Natural killer cell treated with Interleukin-12 subunit alpha and Interleukin-12 subunit beta and Interleukin-15 and Interleukin-18, amount 100 ng/mL, for 72 hours (primary cell): ENCODE measurements at places on chromosomes 7 and 10. TPM values are rescaled to one million over a fixed set of nuclear protein-coding genes. Genes with fewer than 3 reads are reported as not detected.
A peak's percentile ranks its signal among the peaks of the same experiment; 100 is the strongest.

AMZ1 gene
- total RNA-seq, result not detected

DNA sequence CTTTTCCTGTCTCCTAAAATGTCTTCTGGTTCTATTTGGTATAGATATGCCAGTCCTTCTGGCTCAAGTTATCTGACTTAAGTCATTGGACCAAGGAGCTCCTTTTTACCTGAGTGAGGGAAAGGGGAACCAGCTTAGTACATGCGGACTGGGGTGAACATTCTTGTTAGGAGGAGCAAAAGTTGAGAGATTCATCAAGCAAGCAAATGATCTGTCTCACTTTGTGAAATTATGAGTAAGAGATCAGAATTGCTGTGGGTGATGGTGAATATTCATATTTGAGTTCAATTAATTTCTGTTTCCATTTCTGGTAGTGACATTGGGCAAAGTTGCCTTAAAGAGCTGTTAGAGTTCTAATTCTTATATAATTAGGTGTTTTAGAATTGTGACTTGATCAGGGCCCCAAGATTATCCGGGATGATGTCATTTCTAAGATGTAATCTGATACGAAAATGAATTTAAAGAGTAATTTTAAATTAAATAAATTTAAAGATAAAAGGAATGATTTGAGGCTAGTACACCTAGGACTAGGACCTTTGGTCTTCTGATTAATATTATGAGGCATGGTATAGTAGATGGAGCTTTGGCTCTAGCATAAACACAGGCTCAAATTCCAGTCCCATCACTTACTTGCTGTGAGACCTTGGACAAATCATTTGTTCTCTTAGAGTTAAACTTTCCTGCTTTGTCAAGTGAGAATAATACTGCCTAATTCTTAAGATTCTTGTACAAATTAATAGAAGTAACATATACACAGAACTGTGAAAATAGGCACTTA lies 60.4 kb upstream of the STRIP2 start:
- no peak for DNase-seq

GRCh38 chr7:116426428-116427156 lies 72.9 kb upstream of the CAV2 start:
- no peak for DNase-seq

PRSS1 gene
- total RNA-seq, result not detected

- DNase-seq, result no peak
Measured at GRCh38 chr7:15440482-15440881, 121.3 kb downstream of the AGMO start.

DNA sequence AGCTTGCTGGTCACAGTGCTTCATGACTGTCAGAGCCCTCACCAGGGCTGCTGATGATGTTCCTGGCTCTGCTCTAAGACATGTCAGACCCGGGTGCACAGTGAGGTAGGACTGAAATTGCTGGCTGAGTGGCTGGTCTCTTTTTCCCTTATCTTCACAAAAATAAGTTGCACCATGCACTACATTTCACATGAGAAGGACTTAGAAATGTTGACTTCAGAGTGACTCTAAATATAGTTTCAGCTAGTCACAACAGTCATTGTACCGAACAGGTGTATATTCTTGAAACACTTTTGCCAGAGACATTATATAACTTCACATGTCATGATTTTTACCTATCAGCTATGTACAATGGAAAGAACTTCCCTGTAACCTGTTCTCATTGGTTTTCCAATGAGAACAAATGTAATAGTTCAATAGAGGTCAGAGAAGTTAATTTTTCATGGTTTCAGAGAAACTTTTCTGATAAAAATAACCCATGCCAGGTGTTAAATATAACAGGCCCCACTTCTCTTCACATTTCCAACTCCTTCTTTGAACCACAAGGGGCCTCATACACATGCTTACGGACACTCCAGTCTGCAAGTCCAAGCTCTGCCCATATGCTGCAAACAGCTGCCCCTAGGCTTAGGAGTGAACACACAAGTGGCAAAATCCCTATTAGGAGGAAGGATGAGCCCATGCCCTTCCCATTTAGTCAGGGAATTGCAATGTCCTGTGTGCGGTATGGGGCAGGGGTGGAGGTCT lies 115.6 kb downstream of the CDK6 start:
- no peak for DNase-seq

GRCh38 chr7:12570168-12570533 lies 369 bp upstream of the SCIN start:
- no peak for DNase-seq

PLPP4 gene
- total RNA-seq, result not detected

GRCh38 chr10:80443531-80443974 lies 10.6 kb upstream of the TSPAN14 start:
- no peak for DNase-seq

DNA sequence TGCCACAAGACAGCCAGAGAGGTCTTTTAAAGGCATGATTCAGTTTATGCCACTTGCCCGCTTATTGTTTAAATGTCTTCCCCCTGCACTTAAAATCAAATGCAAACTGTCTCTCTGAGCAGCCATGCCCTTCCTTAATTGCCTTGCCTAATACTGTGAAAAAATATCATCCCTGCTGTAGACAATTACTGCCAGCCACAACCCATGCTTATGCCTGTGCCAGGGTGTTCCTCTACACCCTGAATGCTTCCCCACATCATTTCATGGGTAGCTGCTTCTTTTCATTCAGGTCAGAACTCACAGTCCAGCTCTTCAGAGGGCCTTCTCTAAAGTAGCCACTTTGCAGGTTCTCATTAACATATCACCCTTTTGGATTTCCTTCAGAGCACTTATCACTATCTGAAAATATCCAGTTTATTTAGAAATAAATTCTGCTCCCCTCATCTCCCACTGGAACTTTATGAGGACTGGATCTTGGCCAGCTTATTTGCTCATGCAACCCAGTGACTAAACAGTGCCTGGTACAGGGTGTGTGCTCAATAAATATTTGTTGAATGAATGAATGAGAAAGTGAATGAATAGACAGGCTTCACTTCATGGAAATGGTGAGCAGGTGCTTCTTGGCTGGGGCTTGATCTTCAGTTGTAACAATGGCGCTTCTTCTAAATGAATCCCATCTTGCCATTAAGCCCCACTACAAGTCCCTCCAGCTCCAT lies 162.4 kb upstream of the MDFIC start:
- DNase-seq, result no peak

DNA sequence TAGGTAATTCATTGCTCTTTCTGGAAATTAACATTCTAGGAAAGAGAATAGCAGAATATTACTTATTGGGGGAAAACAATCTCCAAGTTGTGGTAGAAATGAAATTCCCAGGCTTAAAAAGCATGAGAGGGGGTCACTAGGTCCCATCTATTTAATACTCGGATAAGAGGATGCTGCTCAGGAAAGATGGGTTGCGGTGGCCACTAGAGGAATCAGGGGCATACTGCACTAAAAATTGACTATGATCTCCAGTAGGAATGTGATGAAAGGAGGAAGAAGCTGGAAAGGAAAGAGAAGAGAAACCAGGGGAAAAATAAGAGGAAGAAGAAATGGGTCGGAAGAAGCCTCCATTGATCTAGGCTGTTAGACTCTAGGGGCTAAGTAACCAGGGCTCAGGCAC lies 192.8 kb downstream of the GPAM start:
- no peak for DNase-seq

SLC25A40 gene
- 37.8 TPM for total RNA-seq

- DNase-seq, result no peak
Measured at GRCh38 chr7:48042216-48042615, 6.9 kb downstream of the C7orf57 start.

TMEM130 gene
- not detected for total RNA-seq

GRCh38 chr10:19195698-19196097 lies 147.1 kb downstream of the MALRD1 start:
- no peak for DNase-seq

- no peak for DNase-seq
Measured at GRCh38 chr7:156684661-156685060, 44.1 kb downstream of the RNF32 start.

NPC1L1 gene
- 0.12 TPM for total RNA-seq

GRCh38 chr7:87152897-87153641 lies 816 bp downstream of the DMTF1 start:
- peak; percentile 70 for DNase-seq

- DNase-seq, result no peak
Measured at GRCh38 chr10:36183056-36183455, 541.0 kb upstream of the FZD8 start.

PNLIPRP3 gene
- not detected for total RNA-seq

GRCh38 chr10:5692461-5693358 lies 8.1 kb downstream of the TASOR2 start:
- peak; percentile 82 for DNase-seq

GRCh38 chr10:8323428-8324054 lies 269.1 kb downstream of the GATA3 start:
- DNase-seq, result no peak

DNA sequence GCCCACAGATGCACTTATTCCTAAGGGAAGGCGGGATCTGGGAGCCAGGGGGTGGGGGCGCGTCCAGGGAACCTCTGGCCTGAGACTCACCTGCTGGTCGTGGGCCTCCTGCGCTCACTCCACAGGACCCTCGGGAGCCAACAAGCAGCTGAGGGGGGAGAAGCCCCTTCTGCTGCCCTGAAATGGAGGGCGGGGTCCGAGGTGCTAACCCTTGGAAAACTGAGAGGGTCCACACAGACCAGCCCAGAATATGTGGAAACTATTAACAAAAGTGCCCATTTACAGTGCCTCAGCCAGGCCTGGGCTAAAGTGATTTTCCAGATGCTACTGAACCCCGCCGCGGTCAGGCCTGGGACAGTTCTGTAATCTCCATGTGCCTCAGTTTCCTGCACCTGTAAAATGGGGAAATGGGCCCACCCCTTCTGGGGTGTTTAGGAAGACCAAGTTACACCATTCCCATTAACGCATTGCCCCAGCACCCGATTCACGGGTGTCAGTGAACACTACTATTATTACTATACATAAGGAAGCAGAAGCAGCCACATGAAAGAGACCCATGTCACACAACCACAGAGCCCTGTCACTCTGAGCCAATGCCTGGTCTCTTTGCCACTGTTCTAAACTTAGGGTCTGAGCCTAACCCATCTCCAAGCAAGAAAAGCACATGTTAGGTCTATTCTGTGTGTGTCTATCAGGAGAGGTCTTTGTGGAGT lies 630 bp upstream of the VSTM4 start:
- DNase-seq, result no peak

DNA sequence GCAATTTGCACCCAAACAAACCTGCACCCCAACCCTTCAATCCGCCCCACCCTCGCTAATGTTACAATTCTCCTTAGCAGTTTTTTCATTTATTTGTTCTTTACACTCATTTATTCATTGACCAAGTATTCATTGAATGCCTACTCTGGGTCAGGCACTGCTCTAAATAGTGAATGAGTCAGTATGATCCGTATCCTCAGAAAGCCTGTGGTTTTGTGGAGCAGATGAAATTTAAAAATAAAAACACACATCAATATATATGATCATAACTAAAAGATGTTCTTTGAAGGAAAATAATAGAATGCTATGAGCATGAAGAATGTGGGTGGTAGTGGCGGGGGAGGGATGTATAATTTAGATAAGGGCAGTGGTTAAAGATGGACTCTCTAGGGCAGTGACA lies 13.3 kb downstream of the IFIT5 start:
- no peak for DNase-seq

ING3 gene
- total RNA-seq, result 32.2 TPM

- DNase-seq, result no peak
Measured at GRCh38 chr7:146654048-146654447, 537.4 kb downstream of the CNTNAP2 start.

DNA sequence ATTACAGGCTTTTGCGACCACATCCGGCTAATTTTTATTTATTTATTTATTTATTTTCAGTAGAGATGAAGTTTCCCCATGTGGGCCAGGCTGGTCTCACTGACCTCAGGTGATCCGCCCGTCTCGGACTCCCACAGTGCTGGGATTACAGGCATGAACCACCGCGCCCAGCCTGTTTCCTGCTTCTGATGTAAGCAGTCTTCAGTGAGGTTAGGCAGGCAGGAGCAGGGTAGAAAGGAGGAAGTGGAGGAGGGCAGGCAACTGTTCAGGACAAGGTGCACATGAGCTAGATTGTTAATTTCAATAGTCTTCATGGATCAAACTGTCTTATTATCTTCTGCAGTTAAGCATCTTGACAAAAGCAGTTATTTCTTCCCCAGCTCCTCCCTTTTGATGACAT lies 605.0 kb downstream of the CCSER2 start:
- no peak for DNase-seq
